BJ (cell line): ENCODE measurements at places on chromosomes 12 and 14. TPM values are rescaled to one million over a fixed set of nuclear protein-coding genes. Genes with fewer than 3 reads are reported as not detected.

- DNase-seq, result no peak
Measured at GRCh38 chr12:15527201-15528080, 205.1 kb downstream of the PTPRO start.

The DYRK2 gene
- 33.0 and 38.4 TPM in 2 replicates for polyA plus RNA-seq

DNA sequence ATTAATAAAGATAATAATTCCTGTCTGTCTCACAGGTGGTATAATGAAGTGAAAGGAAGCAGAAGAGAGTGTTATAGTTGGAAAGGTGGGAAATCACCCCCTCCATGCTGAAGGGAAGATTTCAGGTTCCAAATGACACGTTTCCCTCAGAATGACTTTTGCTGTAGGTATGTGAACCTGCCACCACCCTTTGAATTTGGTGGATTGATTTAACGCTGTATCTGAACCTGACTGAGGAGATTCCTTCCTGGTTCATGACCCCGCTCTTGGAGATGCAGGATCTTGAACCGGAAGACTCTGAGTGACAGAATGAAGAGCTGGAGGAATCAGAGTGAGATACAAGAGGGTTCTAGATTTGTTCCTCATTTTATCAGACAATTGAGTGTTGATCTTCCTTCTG lies 20.3 kb upstream of the EMP1 start:
- DNase-seq, result no peak

- no peak for DNase-seq
Measured at GRCh38 chr12:132739600-132740312, 21.9 kb downstream of the ANKLE2 start.

The FBLN5 gene
- polyA plus RNA-seq, result 135 and 158 TPM in 2 replicates

DNA sequence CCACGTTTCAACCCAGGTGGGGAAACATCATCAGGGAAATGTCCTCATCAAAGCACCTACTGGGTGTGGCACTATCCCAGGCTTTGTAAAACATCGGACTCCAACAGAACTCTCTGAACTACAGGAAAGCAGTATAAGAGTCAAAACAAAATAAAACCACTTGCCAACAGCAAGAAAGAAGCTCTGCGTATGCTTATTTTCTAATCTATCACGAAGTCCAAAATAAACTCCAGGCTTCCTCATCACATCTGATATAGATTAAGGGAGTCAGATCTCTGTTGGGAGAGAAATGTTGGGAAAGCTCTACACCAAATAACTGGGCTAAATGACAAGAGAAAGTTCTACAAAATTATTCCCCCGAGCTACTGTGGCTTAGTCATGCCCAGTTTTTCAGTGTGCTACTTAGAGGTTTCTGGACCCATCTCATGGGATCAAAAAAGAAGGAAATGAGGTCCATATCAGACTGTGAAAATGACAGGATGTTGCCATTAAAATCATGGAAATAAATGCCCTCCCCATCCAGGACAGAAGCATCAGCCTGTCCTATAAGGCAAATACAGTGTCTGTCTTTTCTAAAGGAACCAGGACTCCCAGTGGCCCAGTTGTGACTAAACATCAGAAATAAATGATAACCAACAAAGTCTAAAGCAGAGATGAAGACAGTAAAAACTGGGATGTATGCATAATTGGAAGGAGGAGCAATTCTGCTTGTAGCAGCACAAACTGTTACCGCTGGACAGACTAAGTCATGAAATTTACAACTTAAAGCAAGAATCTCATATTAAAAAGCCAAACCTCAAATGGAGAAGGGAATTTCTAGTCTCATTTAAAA lies 149.5 kb downstream of the STXBP6 start:
- DNase-seq, result peak; percentile 81

- peak; percentile 31 for DNase-seq
Measured at GRCh38 chr14:99579903-99580571, 24.0 kb downstream of the CCDC85C start.
